ENCODE measurements at places on chromosomes 11 and 22.
A peak's percentile ranks its signal among the peaks of the same experiment; 100 is the strongest.

GRCh38 chr11:47154616-47155570 lies 21.8 kb downstream of the ARFGAP2 start:
- DNase-seq = no peak

- no peak for DNase-seq
These were observed 113.0 kb downstream of the ADAMTS15 start for GRCh38 chr11:130561441-130561881.

- no peak for DNase-seq
These were observed 1.4 kb downstream of the TENM4 start for GRCh38 chr11:79439410-79439885.

- no peak for DNase-seq
These were observed 105.4 kb downstream of the PDE2A start for GRCh38 chr11:72568861-72569260.

DNA sequence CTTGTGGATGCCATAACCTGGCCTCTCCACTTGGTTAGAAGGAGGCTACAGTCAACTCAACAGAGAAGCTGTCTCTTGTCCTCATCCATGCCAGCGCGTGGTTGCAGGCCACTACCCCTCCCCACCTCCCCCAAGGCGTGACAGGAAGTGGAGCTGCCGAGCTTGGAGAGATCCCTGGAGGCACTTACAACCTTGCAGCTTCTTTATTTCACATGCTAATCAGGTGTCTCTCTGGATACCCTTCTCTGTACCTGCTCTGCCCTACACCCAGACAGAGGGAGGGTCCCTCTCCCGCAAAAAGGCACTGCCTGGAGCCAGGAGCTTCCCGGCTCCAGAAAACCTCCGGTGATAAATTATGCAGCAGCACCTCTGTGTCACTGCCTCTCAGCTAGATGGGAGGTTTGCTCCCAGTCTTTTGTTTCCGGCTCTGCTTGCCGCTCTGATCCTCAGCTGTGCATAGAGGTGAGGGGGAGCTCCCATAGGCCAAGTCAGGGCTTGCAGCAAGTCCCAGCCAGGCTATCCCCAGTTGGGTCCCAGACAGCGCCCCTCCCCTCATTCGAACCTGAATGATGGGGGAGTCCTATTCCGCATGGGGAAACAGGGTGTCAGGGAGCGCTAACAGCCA lies 5.7 kb downstream of the LRP4 start:
- DNase-seq = no peak

GRCh38 chr11:116424615-116425261 lies 348.0 kb downstream of the BUD13 start:
- no peak for DNase-seq

GRCh38 chr11:16195651-16196050 lies 160.7 kb downstream of the SOX6 start:
- no peak for DNase-seq

DNA sequence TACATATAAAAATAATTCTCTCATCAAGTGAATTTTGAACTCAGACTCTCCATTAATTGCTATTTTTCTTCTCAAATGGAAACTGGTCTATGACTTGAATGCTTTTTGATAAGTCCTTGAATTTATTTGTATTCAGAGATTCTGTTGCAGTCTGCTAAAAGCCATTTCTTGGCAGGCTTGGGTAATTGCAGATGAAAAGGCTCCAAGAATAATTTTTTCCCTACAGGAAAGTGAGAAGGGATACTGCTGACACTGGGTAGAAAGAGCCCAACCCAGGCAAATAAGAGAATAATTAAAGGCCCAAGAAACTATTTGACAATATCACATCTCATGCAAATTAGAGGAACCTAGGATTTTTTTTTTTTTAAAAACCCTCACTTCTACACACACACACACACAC lies 246.5 kb upstream of the DDI1 start:
- no peak for DNase-seq

DNA sequence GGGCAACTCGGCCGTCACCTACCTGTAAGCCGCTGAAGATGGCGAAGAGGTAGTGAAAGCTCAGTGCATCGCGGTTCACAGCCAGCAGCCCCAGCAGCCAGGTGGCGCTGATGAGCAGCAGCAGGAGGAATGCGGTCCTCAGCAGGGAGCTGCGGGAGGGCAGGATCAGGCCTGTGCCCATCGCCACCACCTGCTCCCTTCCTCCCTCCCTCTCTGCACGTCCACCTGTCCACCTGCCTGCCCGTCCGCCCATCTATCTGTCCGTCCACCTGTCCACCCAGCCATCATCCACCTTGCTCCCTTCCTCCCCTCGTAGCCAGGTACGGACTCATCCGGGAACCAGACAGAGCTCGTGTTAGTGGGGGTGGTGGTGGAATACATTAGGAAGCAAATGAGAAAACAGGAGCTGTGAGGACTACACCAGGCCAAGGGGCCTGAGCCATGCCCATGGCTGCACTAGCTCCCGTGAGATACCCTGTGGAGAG lies 32.2 kb downstream of the TRMU start:
- DNase-seq = peak; percentile 23

DNA sequence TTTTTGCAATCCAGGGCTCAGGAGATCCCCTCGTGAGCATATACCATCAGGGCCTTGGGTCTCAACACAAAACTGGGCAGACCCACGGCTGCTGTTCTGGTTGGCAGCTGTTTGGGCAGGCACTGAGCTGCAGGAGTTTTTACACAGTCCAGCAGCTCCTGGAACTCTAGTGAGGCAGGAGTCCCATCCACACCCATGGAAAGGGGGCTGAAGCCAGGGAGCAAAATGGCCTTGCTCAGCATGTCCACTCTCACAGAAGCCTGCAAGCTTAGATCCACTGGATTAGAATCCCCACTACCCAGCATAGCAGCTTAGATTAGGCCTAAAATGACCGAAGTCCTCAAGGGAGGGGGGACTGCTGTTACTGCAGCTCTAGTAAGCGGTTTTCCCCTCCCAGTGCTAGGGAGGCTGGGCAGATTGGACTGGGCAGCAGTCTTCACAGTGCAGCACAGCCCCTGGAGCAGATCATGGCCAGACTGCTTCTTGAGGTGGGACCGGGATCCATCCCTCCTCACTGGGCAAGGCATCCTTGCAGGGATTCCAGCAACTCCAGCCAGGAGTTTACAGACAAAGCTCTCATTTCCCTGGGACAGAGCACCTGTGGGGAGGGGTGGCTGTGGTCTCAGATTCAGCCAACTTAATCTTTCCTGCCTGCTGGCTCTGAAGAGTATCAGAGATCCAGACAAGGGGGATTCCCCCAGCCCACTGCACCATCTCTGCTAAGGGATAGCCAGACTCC lies 36.4 kb upstream of the CARD16 start:
- no peak for DNase-seq

- no peak for DNase-seq
These were observed 42.5 kb downstream of the AP2A2 start for GRCh38 chr11:967995-968751.

DNA sequence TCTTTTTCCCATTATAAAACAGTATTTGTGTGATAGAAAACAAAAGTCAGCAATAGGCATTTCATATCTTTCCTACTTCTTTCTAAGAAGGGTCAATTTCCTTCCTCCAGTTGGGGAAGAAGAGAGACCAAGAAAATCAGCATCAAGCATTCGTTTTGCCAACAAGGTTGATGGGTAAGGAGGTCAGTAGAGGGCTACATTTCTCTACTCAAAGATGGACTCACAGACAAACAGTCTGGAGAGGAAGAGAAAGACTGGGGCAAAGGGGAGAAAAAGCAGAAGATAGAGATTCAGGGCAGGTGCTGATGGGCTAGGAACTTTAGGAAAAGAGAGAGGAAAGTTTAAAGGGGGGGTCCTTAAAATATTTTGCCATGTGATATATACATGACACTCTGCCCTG lies 8.6 kb upstream of the MTNR1B start:
- DNase-seq = no peak

GRCh38 chr11:34727228-34727737 lies 106.4 kb downstream of the EHF start:
- no peak for DNase-seq

DNA sequence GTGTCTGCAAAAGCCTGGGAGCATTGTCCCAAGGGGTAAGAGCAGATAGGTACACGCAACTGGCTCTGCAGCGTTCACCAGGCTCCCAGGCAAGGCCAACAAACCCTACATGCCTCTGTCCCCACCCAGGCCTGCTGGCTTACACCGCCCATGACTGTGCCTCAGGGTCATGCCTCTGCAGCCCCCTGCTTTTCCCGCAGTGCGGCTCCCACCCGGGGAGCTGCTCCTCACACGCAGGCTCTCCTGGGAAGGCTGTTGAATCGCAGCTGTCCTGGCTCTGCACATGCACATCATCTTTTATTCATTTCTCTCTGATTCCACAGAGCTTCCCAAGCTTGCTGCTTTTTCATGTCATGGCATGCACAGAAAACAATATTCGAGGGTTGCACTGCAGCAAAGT lies 29.2 kb upstream of the B3GAT1 start:
- no peak for DNase-seq

DNA sequence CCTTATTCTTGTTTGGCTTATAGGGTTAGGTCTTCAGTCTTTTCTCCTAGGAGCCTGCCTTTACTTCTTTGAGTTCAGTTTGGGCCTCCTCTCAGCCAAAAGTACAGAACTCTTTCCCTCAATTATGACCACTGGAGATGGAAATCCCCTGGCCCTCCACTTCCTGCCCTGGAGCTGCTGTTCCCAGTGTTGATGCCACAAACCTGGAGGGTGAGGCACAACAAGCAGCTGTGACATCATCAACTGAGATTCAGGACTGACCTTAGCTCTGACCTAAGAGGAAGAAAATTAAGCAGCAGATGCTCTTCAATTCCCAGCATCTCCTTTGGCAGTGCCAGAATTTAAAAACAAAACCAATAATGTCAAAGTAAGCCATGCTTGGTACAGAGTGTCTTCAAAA lies 3.0 kb downstream of the ABTB2 start:
- no peak for DNase-seq

DNA sequence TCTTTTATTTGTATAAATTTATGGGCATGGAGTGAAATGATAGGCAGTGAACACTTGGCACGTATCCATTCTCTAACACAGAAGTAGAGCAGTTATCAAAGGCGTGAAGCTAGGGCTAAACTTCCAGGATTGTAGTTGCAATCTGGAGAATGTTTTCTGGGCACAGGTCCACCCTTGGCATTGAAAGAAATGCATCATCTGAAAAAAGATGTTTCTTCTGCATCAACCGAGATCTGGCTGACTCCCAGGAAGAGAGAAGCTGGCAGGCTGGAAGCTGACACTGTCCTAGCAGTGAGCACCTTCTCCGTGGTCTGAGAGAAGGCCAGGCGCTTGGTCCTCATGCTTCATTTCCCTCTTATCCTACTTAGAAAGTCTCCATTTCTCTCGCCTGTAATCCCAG lies 600.0 kb downstream of the BRD1 start:
- no peak for DNase-seq

GRCh38 chr11:35873721-35874120 lies 70.1 kb upstream of the LDLRAD3 start:
- no peak for DNase-seq

DNA sequence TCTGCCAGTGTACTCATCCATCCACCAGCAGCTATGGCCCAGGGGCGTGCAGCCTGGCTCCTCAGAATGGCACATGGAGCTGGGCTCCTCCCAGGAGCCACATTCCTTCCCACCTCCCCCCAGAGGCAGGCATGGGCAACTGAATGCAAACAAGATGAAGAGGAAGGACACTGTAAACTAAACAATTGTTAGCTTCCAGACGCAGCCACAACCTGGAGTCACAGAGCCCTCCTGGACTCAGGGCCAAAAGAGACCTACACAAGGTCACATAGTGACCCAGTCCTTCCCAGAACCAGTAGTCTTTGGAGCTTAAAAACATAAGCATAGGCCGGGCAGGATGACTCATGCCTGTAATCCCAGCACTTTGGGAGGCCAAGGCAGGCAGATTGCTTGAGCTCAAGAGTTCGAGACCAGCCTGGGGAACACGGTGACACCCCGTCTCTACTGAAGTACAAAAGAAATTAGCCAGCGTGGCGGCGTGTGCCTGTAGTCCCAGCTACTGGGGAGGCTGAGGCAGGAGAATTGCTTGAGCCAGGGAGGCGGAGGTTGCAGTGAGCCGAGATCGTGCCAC lies 30.7 kb upstream of the CLDN5 start:
- DNase-seq = no peak

GRCh38 chr11:70643642-70644041 lies 245.3 kb downstream of the CTTN start:
- DNase-seq = no peak

DNA sequence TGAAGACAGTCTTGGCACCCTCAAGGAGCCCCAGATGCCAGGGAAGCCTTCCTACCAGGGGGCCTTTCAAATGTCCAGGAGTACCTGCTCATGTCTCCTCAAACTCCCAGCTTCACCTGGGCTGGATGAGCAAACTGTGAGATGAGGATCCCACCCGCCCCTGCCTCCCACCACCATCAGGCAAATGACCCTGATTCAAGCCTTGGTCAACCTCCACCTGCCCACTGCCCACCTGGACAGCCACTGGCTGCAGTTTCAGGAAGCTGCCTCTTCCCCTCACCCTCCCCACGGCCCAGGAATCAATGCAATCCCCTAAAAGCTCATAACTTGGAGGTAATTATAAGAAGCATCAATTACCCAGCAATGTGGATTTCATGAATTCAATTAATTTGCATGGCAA lies 122.7 kb downstream of the BUD13 start:
- DNase-seq = no peak

DNA sequence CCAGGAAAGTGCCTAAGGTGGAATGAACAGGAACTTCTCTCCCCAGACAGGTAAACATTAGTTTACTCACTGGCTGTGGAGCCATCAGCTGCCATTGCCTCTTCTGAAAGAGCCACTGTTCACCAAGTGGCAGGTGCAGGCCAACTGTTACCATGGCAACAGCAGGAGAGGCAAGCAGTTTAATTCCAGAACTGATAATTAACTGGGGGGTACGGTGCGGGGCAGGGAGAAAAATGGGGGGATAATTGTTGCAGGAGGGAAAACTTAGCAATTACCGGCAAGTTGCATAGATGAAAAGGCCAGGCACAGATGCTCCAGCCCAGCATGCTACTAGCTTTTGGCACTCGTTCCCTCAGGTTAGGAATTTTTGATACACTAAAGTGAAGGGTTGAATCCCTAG lies 85.1 kb downstream of the TRIM44 start:
- no peak for DNase-seq

GRCh38 chr11:11988099-11988651 lies 20.3 kb downstream of the DKK3 start:
- no peak for DNase-seq

DNA sequence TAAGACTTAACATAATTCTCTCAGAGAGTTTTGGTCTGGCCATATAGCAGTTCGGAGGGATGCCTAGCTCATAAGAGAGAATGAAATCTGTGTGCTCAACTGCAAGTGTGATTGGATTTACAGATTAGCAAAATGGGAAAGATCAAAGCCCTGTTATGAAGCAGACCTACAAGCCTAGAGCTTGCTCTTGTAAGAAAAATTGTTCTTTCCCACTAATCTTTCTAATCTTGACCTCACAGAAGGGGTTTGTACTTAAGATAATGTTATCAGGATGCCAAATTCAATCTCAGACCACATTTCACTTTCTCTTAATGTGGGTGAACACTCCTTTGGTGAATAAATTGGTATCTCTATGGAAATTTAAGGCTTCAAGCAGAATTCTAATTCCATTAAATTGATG lies 267.2 kb downstream of the RAB38 start:
- no peak for DNase-seq

- no peak for DNase-seq
These were observed 181.4 kb downstream of the DBX1 start for GRCh38 chr11:19978668-19979518.
